ENCODE measurements at places on chromosomes 5 and 9.

DNA sequence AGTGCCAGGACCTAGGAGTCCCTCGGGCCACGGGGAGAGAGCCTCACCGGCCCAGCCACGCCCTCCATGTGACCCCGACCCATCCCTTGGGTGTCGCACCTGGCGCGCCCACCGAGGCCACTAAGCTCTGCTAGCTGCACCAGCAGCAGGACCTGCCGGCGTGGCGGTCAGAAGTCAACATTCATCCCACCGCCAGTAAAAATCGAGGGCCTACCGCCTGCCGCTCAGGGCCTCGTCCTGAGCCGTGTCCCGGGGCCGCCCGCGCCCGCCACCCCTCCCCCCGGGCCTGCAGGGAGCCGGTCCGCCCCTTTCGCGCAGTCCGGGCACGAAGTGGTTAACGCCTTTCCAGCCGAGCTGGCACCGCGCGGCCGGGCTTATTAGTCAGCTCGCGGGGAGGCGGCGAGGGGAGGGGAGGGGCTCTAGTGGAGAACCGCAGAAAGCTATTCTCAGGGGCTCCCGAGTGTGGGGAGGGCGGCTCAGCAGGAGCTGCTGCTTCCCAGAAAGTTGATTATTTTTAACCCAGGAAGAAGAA is 124.4 kb downstream of the C9orf50 start:
- DNase-seq, result peak; percentile 97

DNA sequence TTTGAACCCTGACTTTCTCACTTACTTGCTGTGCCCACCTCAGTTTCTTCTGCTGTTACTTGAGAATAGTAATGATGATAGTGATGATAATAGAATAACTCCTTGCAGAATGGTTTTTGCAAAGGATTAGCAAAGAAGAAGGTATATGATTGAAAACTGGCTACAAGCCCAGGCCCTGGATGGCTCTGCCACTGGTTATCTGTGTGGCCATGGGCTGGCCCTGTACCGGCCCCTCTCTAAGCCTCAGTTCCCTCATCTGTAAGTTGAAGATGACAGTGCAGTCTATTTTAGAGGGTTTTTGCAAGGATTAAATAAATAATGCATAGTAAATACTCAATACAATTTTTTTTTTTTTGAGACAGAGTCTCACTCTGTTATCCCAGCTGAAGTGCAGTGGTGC is 6.2 kb downstream of the TTLL11 start:
- DNase-seq, result no peak

GRCh38 chr5:10594591-10595210 is 30.8 kb downstream of the ANKRD33B start:
- DNase-seq, result no peak

DNA sequence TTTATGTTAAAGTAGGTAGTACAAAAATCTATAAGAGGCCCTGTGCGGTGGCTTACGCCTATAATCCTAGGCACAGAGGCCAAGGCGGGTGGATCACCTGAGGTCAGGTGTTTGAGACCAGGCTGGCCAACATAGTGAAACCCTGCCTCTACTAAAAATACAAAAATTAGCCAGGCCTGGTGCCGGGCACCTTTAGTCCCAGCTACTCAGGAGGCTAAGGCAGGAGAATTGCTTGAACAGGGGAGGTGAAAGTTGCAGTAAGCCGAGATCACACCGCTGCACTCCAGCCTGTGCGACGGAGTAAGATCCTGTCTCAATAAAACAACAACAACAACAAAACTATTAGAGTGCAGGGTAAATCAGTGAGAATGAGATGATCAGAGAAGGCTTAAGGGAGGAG is 634.5 kb downstream of the NR2F1-AS1 start:
- DNase-seq, result no peak

DNA sequence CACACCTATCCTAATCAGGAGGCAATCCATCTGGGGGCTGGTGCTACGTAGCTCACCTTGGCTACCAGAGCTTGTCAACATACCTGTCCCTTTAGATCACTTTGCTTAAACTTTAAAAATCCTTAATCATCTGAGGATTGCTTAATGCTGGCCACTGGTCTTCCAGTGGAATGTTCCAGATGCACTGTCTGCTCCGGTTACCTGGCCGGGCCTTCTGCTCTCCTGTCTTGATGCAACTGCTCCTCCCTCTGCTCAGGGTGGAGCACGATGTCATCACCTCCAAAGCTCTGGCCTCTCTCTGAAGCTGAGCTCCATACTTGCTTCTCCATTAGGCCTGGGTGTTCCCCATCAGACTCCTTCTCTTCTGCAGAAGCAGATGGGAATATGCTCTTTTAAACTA is 106.5 kb upstream of the OTULINL start:
- DNase-seq, result no peak

DNA sequence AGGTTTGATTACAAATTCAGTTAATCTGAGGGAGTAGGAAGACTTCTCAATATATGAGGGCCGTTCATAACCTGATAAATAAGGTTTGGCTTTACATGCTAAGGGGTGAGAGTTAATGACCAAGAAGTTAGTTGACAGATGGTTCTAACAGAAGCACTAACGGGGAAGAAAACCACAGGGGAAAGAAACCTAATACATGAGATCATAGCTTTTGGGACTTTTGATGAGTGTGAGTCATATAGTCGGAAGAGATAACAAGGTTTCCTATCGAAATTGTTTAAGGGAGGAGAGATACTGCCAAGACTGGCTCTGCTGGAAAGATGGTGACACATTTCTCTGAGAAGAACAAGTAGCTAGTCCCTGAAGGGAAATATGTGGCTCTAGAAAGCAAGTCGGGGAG is 140.1 kb downstream of the COX7C start:
- no peak for DNase-seq

- no peak for DNase-seq
Measured at GRCh38 chr9:3887221-3887653, 361.4 kb upstream of the RFX3 start.
